HuH-7.5 (cell line): ENCODE measurements at places on chromosomes 7 and 10.
A peak's percentile ranks its signal among the peaks of the same experiment; 100 is the strongest.

- no peak for DNase-seq
Observed at GRCh38 chr7:43467406-43467805, 115.5 kb upstream of the STK17A start.

DNA sequence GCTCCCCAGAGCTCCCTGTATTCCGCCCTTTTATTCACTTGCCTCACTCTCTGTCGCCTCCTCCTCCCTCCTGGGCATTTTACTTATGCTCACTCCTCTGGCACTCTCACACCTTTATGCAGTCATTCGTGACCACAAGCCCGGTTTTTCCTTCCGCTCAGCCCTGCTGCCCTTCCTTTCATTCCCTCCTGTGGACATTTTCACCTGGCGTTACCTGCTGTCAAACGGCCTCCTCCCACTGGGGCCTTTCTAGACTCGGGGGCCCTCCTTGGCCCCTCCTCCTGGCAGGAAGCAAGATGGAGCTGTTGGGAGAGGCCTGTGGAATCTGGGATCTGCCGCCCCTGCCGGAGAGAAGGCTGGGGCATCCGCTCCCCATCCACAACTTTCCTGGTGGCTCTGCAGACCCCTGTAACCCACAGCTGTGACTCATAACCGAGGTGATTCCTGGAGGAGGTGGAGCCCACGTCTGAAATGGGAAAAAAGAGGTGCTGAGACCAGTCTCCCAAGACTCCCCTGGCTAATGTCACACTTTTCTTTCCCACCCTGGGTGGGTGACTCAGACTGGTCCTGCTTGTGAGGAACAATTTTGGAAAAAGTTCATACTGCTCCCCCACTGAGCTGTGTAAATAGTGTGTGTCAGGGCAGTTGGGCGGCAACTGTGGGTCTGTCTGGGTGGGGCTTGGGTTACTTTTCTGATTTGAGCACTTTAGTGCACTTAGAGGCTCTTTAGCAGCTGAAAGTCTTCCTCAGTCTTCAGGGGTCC, 1.2 kb downstream of the VCL start:
- peak; percentile 22 for DNase-seq

DNA sequence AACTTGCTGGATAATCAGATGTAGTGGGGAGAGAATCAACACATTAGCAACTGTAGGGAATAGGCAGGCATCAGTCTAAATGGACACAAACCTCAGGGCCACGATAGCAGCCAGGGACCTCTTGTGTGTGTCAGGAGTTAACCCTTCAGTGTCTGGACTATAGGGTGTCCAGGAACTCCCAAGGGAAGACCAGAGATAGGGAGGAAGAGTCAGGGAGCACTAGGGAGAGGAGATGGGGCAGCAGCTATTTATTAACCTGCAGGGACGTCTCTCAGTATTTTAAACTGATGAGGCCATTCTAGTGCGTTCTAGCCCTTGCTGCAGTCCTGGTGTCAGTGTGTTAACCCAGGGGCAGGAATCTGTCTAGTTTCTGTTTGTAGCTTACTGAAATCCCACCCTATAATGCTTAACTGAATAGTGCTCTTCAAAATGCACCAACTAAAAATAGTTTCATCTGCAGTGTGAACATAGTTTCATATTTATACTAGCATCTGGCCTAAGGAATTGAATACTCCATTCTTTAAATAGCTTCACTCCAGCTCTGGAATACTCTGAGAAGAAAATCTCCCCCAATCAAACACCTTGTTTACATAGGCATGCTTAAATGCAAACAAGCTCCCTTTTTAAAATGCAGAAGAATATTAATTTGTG, 62.7 kb downstream of the ARID5B start:
- DNase-seq, result no peak

GRCh38 chr10:103711351-103711994, 143.9 kb downstream of the SH3PXD2A start:
- no peak for DNase-seq

GRCh38 chr7:34080513-34080912, 175.2 kb downstream of the BMPER start:
- DNase-seq, result no peak

DNA sequence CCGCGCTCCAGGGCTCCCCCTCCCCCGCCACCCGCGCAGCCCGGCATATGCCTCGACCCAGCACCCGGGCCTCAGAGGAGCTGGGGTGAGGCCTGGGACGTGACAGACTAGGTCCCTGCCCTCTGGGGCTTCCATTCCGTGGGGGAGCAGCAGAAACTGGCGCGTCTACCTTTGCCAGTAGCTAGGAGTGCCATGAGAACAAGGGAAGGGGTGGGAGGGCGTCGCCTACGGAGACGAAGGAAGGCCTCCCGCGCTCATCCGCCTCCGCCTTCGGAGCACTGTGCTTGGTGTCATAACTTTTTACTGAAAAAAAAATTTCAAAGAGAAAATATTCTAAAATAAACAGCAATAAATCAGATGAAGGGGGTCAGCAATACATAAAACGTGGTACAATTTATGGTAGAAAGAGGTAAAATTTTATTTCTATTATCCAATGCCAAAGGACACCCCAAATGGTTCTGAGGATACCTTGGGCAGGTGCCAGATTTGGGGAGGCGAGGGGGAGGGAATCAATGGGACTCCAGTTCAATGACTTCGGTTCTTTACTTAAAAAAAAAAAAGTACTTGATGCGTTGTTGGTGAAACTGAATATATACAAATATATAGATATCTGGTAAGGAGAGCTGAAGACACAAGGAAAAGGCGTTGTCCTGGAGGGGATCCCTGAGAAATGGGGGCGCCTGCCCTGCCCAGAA, 35.1 kb upstream of the GRID1 start:
- no peak for DNase-seq

GRCh38 chr7:18116661-18117060, 89.0 kb upstream of the PRPS1L1 start:
- no peak for DNase-seq

DNA sequence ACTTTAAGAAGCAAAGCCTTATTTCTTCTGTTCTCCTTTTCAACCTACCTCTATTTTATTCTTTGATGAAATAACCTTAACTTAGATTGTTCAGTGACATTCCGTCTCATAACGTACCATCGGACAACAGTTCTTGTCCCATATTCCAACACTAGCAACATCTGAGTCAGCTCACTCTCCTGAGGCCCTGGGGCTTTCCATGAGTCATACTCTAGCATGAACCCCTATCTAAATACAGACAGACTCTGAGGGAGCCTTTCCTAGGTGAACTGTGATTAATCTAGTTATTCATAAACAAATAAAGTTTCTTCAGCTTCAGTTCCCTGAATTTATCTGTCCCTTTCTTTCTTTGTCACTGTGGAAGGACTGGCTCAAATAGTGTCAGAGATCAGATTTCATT, 168.7 kb upstream of the LYZL1 start:
- no peak for DNase-seq

GRCh38 chr10:117362313-117362712, 12.9 kb downstream of the PDZD8 start:
- no peak for DNase-seq

DNA sequence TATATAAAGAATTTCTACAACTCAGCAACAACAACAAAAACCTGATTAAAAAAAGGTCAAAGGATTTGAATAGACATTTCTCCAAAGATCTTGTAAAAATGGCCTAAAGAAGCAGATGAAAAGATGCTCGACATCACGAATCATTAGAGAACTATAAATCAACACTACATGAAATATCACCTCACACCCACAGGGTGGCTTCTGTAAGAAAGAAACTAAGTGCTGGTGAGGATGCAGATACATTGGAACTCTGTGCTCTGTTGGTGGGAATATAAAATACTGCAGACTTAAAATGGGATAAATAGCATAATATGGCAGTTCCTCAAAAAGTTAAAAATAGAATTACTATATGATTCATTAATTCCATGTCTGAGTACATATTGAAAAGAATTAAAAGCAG, 38.3 kb upstream of the CDCA7L start:
- DNase-seq, result no peak

DNA sequence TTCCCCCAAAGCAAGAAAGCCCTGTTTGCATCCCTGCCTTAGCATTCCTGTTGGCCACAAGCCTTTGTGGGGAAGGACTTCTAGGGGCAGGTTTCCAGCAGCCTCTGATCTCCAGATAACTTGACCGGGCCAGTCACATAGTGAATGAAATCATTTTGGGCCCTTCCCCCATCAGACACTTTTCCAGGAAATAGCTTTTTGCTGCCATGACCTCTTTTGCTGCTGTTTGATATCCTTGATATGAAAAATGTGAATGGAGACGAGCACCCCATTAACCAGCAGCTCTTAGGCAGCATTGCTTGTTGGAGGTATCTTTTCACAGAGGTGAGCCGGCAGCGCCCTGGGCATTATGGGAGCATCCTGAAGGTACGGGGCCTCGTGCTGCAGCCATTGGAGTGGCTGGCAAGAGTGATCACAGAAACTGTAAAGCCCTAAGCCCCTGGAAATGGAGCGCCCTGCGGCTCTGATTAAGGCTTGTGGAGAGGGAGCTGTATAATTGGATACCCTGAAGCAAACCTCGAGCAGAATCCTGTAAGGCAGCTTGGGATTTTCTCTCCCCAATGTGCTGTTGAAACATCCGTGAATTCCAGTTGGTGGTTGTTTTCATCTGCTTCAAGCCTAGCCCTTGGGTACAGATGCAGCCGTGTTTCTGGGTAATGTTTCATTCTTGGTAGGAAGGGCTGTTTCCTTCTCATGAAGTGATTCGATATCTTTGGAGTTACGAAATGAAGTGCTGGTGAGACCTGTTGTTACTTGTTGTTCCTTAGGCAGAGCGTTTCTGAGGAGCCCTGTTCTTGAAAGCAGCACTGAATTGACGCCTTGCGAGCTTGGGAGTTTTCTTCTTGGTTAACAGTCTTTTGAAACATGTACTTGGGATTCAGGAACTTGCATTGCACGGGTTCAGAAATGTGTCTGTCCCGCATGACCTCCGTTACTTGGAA, 179.0 kb downstream of the PTEN start:
- DNase-seq, result no peak

DNA sequence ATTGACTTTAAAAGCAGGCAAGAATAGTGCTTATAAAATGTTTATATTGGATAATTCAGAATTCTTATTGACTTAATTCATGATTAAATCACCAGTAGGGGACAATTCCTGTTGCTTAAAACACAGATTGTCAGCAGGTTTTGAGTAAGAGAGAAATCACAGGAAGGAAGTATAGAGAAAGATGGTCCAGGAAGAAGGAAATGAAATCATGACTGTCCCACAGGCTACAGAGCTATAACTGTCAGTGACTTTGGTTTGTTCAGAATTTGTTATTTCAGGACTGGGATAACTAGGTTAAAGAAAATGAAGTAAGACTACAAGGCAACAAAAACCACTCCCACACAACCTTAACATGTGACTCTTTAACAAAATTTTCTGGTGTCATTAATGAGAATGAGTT, 6.8 kb downstream of the GNGT1 start:
- DNase-seq, result no peak

DNA sequence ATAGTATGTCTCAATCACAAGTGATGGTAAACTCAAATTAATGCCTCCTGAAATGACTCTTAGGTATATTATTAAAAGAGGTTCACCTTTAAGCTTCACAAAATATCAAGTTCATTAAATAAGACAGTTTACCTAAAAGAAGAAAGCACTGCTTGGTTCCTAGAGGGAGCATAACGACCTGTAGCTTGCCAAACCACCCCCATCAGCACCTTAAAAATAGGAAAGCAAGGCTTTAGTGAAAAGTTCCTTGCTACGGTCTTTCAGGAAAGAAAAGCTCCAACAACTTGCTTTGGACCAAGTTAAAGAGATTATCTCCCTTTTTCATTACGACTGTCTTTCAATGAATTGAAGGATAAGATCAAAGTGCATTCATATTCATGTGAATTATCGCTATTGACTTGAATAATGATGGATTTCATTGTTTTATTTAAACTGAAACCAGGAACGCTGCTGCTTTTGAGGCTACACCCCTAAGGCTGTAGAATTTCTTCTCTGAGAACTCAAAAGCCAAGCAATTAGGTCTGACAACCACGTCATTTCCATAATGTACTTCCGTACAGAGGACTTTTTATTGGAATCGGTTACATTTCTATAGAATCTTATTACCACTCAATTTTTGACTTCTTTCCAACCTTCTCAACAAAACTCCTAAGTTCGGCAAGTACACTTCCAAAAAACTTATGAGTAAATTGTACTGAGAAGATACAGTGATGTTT, 7.0 kb upstream of the SPAG6 start:
- no peak for DNase-seq

GRCh38 chr10:108862676-108863350, 1060.5 kb downstream of the XPNPEP1 start:
- DNase-seq, result no peak

DNA sequence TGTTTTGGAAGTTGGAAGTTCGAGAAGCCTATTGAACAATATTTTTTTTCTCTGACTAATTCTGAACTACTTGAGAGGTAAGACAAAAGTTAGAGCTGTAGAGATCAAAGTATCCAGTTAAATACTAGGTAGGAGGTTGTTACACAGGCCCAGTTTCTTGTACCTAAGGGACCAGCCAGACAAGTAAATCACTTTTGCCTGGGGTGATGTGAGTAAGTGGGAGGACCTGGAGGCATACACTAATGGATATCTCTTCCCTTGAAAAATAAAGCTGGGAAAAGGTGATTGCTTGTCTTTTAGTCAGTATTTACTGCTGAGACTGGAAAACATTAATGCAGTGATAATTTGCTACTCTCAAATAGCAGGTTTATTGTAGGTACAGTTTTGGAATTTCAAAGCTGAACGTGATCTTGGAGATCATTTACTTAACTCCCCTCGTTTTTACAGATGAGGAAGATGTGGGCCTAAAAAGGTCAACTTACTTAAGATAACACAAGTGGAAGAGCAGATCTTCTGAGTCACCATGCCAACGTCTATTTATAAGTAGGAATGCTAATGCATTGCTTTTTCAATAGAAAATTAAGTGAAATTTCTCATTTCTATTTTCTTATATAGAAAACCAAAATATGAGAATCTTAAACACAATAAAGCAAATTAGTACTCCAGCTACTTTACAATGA, 181.3 kb downstream of the PPP1R9A start:
- no peak for DNase-seq

- no peak for DNase-seq
Observed at GRCh38 chr7:132430861-132431822, 145.1 kb downstream of the PLXNA4 start.

- DNase-seq, result no peak
Observed at GRCh38 chr10:31963589-31963980, 35.0 kb upstream of the ARHGAP12 start.

GRCh38 chr7:74365322-74366022, 76.3 kb downstream of the CLIP2 start:
- DNase-seq, result peak; percentile 83

DNA sequence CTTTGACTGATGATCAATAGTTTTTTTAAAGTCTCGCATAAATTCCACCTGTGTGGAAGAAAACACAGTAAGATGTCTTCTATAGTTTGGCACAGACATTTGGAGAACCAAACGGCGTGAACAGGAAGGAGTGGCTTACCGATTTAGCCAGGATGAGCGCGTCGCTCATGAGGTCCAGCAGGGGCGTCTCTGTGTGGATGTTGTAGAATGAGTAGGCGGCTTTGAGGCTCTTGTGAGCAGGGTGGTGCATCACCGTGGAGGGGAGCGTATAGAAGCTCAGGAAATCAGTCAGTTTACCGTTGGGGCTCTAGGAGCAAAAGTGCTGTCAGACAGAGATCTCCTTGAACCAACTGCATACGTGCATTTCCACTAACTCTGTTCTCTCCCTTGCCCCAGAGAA, 15.5 kb downstream of the RPP38 start:
- no peak for DNase-seq

- no peak for DNase-seq
Observed at GRCh38 chr10:127459918-127460317, 89.2 kb upstream of the NPS start.
